NCI-H510A treated with DMSO at 0.1 percent for 48 hours (cell line): ENCODE measurements at places on chromosomes 4 and X.

DNA sequence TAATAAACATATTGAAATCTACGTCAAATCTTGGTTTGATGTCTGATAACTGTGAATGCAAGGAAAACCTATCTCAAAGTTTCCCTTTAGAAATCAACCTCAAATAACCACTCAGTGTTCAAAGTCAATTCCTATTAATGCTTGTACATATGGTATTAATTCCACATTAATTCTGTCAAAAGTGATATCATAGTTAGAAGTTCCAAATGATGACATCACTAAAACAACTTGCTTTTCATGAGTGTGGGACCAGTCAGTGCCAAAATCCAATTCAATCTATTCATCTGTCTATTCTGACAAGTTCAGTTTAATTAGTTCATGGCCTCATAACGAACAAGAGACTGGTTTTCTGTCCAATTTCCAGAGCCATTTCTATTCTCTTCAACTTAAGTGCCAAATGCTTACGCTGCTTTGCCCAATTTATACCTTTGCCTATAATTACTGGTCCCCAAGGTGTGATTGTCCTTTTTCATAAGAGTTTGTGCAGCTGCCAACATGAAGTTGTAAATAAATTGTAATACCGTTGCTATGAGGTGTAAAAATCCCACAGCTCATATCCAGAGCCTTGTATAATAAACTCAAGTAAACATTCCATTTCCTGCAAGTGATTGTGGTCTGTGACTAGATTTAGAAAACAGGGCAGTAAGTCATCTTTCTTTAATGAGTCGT is 476.2 kb downstream of the RAB28 start:
- peak; percentile 2 for DNase-seq

GRCh38 chr4:142574306-142574705 is 271.8 kb downstream of the INPP4B start:
- no peak for DNase-seq

DNA sequence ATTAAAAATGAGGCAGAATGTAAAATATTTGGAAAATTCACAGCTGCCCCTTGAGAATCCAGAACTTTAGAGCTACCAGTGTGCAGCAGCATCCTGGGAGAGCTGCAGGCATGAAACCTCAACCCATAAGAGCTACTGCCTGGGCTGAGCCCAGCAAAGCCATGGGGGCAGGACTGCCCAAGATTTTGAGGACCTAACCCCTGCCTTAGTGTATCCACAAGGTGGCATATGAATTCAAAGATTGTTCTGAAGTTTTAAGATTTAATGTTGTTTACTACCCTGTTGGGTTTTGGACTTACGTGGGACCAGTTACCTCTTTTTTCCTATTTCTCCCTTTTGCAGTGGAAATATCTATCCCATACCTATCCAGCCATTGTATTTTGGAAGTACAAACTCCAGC is 26.4 kb downstream of the CASP6 start:
- DNase-seq, result no peak

DNA sequence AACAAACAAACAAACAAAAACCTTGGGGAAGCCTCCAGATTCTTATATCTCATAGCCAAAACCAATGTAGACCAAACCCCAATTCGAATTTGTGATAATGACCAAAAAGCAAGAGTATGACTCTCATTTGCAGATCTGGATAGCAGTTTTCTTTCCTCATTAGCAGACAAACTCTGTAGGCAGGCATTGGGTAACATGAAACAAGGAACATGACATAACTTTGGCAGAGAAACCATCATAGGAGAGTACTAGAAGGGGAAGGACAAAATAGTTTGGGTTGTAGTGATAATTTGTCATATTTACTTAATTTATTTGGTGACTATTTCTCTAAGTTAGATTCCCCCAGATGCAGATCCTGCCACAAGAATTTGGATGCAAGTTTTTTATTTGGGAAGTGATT is 187.8 kb downstream of the MID1IP1 start:
- no peak for DNase-seq

- no peak for DNase-seq
Observed at GRCh38 chrX:15755091-15755490, 17.0 kb downstream of the CA5B start.

- DNase-seq, result peak; percentile 11
Observed at GRCh38 chr4:149845743-149846142, 30.1 kb upstream of the IQCM start.

DNA sequence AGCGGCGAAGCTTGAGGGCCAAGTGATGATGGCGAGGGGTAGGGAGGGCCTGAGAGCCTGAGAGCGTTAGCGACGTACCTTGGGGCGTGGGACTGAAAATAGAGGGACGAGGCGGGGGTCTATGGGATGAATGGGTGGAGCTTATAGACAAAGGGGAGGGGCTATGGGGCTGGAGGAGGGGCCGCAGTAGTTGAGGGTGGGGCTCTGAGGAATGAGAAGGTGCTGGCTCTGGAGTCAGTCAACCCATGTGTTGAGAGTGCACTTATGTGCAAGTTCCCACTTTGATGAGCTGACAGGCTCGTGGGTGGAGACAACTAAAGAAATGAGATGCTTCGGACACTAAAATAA is 488 bp downstream of the TBC1D25 start:
- DNase-seq, result no peak

DNA sequence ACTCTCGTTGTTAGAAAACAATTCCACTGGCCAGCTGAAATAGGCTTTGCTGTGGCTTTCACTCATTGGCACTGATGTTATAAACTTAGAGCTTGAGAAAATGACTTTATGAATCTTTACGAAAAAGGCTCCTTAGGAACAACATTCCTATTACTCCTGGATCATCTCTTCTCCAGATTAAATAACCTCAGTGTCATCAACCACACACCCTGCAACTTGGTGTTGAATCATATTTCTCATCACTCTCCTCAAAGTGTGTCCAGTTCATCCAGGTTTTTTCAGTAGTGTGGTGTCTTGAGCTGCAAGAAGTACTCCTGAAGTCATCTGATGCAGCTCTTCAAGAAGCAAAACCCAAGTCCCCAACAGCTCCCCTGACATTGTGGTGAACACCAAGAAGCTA is 28.1 kb upstream of the ANOS1 start:
- DNase-seq, result no peak

DNA sequence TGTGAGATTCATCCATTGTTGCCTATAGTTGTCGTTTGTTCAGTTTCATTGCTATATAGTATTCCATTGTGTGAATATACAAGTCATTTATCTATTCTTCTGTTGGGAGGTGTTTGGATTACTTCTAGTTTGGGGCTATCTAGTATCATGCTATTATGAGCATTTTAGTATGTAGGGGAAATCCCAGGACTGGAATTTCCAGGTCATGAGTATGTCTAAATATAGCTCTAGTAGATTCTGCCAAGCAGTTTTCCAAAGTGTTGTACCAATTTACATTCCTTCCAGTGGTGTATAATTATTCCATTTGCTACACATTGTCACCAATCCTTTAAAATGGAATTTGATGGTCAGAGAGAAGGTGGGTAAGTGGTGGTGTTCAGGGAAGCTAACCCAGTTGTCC is 30.1 kb downstream of the EGFL6 start:
- DNase-seq, result no peak

DNA sequence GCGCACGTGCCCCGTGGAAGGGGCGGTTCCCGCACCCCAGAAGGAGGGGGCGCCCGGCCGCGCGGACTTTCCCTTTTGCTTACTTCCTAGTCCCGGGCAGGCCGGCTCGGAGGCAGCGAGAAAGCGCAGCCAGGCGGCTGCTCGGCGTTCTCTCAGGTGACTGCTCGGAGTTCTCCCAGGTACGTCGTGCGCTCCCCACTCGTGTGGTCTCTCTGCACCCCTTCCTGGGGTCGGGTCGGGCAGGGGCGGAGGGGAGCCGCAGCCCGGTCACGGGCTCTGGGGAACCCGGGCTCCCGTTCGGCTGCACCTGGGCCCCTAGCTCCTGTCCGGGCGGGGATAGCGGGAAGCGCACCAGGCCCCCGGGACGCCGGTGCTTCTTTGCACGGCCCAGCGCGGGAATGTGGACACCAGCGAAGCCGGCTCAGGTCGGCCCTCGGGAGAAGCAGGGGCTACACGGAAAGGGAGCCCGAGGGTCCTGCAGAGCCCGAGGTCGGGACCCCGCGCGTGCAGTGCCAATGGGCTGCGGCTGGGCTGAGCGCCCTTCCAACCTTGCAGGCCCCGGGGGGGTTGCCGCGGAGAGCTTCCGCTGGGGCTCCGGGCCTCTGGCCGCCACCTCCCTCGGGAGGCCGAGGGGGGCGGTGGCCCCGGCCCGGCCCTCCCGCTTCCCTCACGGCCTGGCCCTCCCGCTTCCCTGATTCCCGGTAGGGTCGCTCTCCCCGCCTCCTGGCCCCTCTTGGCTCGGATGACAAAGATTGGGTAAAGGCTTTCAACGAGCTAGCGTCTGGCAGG is at the start of gene TLR2:
TLR2 (plus strand) TSS at position 99 of the 789 bp plus-strand sequence. CDS start 18,628 bp downstream, outside the sequence.
- DNase-seq, result peak; percentile 14

DNA sequence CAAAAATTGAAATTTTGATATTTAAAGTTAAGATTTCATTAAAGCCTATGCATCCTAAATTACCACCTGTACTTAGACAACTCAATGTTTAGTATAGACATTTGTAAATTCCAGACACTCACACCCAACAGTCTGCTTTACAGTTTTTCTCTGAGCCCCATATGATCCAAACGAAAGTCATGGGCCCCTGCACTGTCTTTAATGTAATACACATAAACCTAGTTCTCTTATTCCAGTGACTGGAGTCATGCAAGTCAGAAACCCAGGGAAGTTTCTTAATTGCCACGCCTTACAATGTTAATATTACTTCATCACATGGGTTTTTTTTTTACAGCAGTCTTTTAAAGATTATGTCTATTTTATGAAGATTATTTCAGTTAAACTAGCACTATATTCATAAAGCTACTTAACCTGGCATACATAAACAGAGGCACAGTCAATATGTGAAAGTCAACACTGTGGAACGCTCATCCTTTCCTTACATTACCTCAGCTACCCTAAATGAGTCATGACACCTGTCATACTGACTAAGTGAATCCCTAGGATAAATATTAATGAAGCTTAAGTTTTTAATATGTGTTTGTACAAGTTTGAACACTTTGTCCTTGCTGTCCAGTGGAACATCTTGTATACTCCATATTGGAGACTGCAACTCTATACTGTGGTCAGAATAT is 67.7 kb upstream of the H2AZ1 start:
- no peak for DNase-seq

GRCh38 chr4:5511791-5512190 is 196.6 kb downstream of the EVC2 start:
- DNase-seq, result no peak

DNA sequence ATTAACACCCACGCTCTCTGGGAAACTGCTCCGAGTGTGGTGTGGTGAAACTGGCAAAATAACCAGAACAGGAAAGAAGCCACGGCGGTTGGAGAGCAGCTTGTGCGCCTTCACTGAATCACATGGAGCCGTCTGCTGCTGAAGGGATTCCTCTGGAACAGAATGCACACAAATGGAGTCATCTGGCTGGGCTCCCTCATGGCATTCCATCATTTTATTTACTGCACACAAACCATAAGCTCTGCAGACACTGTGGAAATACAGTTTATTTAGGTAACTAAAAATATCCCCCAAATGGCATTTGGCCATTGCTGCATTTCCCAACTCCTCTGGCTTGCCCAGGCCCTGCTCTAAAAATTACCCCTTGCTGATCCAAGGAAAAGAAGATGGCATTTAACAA is 187.0 kb upstream of the S100G start:
- no peak for DNase-seq

- no peak for DNase-seq
Observed at GRCh38 chrX:139382529-139382928, 148.0 kb upstream of the F9 start.

GRCh38 chr4:6116696-6117285 is 83.6 kb downstream of the JAKMIP1 start:
- peak; percentile 31 for DNase-seq

GRCh38 chr4:142282870-142283431 is 563.1 kb downstream of the INPP4B start:
- no peak for DNase-seq

GRCh38 chrX:112832481-112833095 is 8.0 kb downstream of the AMOT start:
- peak; percentile 46 for DNase-seq

DNA sequence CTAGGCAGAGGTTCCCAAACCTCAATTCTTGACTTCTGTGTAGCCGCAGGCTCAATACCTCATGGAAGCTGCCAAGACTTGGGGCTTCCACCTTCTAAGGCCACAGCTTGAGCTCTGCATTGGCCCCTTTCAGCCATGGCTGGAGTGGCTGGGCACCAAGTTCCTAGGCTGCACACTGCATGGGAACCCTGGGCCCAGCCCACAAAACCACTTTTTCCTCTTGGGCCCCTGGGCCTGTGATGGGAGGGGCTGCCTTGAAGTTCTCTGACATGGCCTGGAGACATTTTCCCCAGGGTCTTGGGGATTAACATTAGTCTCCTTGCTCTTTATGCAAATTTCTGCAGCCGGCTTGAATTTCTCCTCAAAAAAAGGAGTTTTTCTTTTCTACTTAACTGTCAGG is 14.0 kb upstream of the LOC101059915 start:
- no peak for DNase-seq

DNA sequence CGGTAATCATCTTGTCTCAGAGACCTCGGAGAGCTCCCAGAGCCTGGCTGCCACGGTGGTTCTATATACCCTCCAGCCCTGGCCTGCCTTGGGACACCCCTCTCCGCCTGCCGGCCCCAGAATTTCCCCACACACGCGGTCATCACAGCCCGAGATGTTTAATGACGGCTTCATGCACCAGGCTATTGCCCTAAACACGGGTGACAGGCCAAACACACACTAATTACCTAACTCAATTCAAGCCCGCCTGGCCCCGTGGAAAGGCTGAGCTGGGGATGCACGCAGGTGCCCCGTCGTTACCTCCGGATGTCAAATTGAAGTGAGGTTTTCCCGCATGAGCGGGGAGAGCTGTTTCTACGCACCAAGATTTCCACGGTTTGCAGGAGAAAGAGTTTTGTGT is 72.9 kb upstream of the PPP2R3B start:
- DNase-seq, result no peak

DNA sequence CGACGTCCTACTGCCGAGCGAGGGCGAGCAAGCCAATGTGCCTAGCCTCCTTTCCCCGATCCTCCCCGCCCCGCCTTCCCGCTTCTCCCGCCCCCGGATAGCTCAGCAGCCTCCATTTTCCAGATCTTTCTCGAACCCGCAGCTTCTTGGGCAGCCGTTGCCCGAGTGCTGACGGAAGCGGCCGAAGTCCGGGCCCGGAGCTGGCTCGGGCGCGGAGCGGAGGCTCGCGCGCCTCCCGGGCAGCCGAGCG is 172 bp upstream of the HSPA4L start:
- peak; percentile 46 for DNase-seq

DNA sequence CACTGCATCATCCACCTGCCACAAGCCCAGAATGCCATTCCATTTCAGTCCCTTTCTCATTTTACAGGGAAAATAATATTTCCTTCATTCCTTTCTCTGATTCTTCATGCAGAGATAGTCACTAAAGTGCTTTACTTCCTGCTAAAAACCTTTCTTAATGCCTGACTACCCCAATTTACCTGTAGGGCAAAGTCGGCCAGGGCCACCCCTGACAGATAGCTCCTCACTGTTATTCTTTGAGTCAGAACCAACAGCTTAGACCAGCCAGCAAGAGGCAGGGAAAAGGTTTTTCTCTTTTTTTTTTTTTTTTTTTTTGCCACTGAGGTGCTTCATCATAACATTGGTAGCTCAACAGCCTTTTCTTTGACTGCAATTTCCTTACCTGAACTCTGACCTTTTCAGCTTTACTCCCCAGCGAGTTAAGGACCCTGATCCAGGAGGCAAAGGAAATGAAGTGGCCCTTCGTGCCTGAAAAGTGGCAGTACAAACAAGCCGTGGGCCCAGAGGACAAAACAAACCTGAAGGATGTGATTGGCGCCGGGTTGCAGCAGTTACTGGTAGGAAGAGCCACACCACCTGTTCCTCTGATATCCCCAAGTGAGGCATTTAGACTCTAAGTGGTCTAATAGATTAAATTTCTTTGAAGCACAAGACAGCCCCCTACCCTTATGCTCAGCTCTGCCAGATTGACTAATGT is 85.0 kb downstream of the ALPK1 start:
- peak; percentile 83 for DNase-seq

- DNase-seq, result no peak
Observed at GRCh38 chrX:105282077-105282476, 61.6 kb upstream of the TEX13A start.
